ENCODE measurements at places on chromosomes 3 and 15. TPM values are rescaled to one million over a fixed set of nuclear protein-coding genes. Genes with fewer than 3 reads are reported as not detected.

DNA sequence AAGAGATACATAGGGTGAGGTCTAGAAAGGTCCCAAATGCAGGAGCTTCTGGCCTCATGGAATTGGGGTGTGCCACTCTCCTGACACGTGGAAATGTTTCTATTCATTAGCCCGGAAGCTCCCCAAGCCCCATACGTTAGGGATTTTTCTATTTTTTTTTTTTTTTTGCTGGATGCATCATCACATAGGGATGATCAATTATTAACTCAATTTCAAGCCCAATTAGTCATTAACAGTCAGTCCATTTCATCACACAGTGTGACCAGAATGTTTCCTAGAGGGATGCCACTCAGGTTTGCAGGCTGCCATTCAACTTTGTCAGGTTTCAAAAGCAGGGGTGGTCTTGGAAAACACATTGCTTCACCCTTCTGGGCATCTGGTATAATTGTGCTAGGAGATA is 40.7 kb upstream of the MKRN3 start:
- H3K27ac ChIP-seq = no peak overlapping the region
- no peaks in the 10 kb centered on the region for H3K27me3 ChIP-seq
- no peak for DNase-seq
- no peak overlapping the region for H3K4me3 ChIP-seq
- no peaks in the 10 kb centered on the region for H3K4me1 ChIP-seq

The GPR149 gene
- not detected for total RNA-seq

GRCh38 chr3:39147711-39148434 is 5.5 kb downstream of the CSRNP1 start:
- peaks cover 70% of the 10 kb centered on the region for H3K4me1 ChIP-seq
- no peaks in the 10 kb centered on the region for H3K27me3 ChIP-seq
- peak overlapping the region; percentile 97 for H3K27ac ChIP-seq
- H3K36me3 ChIP-seq = peaks cover 68% of the 10 kb centered on the region

DNA sequence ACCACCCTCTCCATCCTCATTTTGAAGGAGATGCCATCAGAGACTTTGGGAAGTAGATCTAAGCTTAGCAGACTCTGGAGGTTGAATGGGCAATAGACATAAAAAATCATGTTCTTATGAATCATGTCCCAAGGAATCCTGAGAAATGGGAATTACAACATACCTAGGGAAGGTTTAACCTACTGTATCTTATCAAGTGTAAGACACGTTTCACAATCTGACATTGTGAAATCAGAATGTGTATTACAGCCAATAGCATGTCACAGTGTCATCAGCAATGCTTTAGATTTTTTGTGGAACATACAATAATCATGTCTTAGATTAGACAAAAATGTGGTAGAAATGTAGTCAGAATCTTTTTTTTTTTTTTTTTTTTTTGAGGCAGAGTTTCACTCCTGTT is 332.4 kb upstream of the TLE3 start:
- H3K27ac ChIP-seq = no peak overlapping the region
- H3K36me3 ChIP-seq = no peaks in the 10 kb centered on the region
- peaks cover 17% of the 10 kb centered on the region for H3K27me3 ChIP-seq
- H3K4me1 ChIP-seq = peaks cover 16% of the 10 kb centered on the region

The DCP1A gene
- total RNA-seq = 46.3 TPM

DNA sequence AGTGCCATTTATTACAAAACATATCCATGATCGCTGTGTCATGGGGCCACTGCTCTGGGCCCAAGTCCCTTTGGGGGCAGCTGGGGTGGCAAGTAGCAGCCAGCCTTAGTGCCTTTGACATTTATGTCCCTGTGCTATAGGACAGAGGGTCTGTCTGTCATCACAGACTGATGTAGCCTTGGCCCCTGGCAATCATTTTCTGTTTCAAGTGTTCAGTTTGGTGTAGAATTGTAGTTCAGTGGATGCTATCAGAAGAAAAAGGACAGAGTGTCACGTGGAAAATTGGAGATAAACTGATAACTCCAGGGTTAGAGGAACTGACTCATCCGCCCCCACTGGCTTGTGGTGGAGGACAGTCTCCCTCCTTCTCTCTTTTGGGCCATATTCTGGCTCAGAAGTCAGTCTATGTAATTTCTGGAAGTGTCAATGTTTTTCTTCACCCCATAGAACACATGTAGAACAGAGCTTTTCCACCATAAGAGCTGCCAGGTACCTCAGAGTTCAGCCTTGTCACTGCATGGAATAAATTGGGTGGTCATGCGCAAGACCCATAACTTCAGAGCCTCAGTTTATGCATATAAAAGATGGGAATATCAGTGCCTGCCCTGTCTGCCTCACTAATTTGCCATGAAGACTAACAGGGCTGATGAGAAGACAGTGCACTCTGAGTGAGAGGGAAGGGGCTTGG is 4.5 kb upstream of the MRPS22 start:
- H3K27me3 ChIP-seq = peaks cover 4% of the 10 kb centered on the region
- no peak overlapping the region for H3K27ac ChIP-seq
- peaks cover 5% of the 10 kb centered on the region for H3K36me3 ChIP-seq
- peaks cover 18% of the 10 kb centered on the region for H3K4me1 ChIP-seq
- H3K4me3 ChIP-seq = no peak overlapping the region
- DNase-seq = no peak

The ASB14 gene
- total RNA-seq = not detected

DNA sequence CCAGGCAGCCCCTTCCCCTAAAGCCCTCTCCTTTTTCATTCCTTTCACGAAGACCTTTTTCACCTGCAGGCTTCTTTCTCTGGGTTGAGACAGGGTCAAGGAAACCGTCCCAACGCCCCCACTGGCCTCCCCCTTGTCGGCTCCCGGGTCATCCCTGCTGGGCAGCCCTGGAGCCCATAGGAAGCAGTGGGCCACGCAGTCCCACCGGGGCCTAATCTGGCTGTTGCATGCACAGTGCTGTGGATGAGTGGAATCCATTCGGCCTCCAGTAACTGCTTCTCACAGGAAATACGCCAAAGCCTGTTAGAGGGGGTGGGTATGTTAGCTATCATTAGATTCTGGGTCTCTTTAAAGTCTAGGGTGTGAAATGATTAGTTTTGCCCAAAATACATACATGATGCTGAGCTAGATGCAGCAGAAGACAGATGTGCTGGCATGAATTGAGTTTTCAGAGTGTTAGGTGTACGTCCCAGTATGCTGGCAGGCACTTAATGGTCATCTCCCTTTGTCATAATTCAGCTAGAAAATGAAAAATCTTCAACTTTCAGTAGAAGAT is 16.6 kb downstream of the LYSMD4 start:
- H3K27me3 ChIP-seq = no peaks in the 10 kb centered on the region
- peaks cover 17% of the 10 kb centered on the region for H3K36me3 ChIP-seq
- H3K4me3 ChIP-seq = no peak overlapping the region
- peaks cover 37% of the 10 kb centered on the region for H3K4me1 ChIP-seq

The SOX14 gene
- not detected for total RNA-seq

The SLC6A1 gene
- not detected for total RNA-seq

DNA sequence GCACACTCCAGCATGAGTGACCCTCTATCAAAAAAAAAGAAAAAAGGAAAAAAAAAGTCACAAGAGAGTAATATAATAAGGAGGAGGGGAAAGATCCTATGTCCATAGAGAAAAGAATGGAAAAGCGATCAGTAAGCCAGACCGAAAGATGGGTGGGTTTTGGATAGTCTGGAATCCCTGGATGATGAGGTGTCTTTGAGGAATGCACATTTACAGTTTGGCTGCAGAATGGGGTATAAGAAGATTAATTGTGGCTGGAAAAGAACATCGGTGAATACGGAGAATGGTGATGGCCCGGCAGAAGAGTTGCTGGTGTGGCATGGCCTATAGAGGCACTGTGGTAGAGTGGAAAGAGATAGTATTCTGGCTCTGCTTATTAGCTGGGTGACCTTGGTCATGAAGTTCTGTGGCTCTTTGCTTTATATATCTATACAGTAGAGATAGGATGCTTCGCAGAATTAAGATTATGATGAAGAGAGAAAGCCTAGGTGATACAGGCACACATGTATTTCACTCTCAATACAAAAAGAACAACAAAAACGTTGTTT is 187.9 kb downstream of the AKAP13 start:
- H3K36me3 ChIP-seq = peaks cover 8% of the 10 kb centered on the region
- H3K4me1 ChIP-seq = peaks cover 20% of the 10 kb centered on the region
- H3K27ac ChIP-seq = no peak overlapping the region
- H3K27me3 ChIP-seq = no peaks in the 10 kb centered on the region

GRCh38 chr15:59180945-59181600 is 25.6 kb upstream of the LDHAL6B start:
- H3K36me3 ChIP-seq = peaks cover 22% of the 10 kb centered on the region
- H3K27me3 ChIP-seq = no peaks in the 10 kb centered on the region
- H3K27ac ChIP-seq = no peak overlapping the region
- peaks cover 5% of the 10 kb centered on the region for H3K4me1 ChIP-seq
- no peak for DNase-seq

DNA sequence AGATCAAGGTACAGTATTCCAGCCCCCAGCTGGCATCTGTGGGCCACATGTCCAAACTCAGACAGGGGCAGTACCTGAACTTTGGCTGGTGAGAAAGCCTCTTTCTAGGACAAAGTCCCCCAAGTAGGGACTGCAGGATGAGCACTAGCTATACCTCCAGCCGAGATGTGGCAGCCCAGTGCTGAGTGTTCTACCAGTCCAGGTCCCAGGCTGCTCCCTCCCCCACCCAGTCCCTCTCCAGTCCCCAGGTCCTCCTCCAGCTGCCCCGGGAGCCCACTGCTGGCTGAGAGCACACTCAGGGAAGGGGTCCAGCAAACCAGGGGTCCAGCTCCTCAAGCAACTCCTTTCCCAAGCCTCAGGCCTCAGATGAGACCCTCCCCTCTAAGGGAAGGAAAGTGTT is 1.5 kb downstream of the SLC26A6 start:
- H3K27me3 ChIP-seq = no peaks in the 10 kb centered on the region
- peaks cover 9% of the 10 kb centered on the region for H3K36me3 ChIP-seq
- peak overlapping the region; percentile 89 for H3K4me3 ChIP-seq
- no peak overlapping the region for H3K27ac ChIP-seq
- peaks cover 20% of the 10 kb centered on the region for H3K4me1 ChIP-seq

GRCh38 chr3:33134026-33134625 is 20.3 kb downstream of the CRTAP start:
- peaks cover 10% of the 10 kb centered on the region for H3K36me3 ChIP-seq
- H3K4me1 ChIP-seq = peaks cover 7% of the 10 kb centered on the region
- no peak for DNase-seq
- no peak overlapping the region for H3K27ac ChIP-seq

DNA sequence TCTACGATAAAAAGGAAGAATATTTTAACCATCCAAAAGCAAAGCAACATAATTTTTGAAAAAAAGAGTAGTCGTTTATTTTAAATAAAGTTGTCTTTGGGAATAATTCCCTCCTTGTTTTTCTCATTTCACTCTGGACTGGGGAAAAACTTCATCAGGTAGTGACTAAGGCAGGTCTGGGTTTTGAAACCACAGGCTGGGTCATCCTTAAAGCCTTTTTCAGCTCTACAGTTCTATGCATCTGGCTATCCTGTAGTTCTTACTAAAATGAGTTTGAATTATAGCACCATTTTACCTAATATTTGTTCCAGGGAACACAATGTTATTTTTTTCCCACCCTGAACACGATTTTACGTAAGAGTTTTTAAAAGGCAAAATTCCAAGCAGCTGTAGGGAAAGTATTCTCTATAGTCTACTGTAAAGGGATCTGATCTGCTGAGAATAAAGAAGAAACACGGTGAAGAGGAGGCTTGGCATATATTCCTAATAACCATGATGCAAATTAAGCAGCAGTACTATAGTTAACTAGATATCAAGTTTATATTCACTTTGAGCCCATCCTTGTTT is 107.7 kb downstream of the OSBPL10 start:
- H3K36me3 ChIP-seq = no peaks in the 10 kb centered on the region
- no peak overlapping the region for H3K4me3 ChIP-seq
- no peak overlapping the region for H3K27ac ChIP-seq

The NR1I2 gene
- not detected for total RNA-seq
